ENCODE measurements at places on chromosomes 1 and 21.

DNA sequence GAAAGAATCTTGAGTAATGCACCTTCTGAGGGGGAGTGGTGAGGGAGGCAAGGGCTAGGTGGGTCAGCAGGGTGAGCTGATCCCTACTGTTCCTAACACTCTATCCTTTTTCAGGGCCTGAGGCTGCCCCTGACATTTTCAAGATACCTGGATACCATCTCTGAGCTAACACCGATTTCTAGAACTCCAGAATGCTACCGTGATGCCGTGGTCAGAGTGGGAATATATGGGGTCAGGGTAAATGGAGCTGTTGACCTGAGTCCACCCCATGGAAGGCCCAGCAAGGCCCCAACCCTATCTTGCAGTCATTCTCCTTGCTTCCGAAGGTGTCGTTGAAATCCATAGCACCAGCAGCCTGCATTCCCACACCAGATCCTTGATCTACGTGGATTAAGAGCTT lies 18.0 kb upstream of the PTPRF start:
- DNase-seq = no peak

GRCh38 chr21:35783721-35784120 lies 276.6 kb downstream of the SETD4 start:
- DNase-seq = no peak

DNA sequence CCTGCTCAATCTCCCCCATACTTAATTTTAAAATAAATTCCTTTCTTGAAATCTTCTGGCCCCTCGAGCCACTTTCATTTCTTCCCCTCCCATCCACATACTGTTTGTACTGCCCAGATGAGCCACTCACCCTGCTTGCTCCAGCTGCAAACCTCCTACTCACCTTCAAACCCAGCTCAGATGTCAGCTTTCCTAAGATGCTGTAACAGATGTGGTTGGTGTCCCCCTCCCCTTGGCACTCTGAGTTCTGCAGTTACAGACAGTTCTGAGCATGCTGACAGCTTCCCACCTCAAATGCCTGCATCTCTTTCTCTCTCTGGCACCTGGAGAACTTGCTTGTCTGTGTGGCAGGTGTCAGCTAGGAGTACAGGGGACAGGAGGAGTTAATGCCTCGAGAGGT lies 106.7 kb downstream of the PTPRU start:
- no peak for DNase-seq

- DNase-seq = no peak
These were observed 52.7 kb downstream of the TGFB2 start for GRCh38 chr1:218397752-218398339.

DNA sequence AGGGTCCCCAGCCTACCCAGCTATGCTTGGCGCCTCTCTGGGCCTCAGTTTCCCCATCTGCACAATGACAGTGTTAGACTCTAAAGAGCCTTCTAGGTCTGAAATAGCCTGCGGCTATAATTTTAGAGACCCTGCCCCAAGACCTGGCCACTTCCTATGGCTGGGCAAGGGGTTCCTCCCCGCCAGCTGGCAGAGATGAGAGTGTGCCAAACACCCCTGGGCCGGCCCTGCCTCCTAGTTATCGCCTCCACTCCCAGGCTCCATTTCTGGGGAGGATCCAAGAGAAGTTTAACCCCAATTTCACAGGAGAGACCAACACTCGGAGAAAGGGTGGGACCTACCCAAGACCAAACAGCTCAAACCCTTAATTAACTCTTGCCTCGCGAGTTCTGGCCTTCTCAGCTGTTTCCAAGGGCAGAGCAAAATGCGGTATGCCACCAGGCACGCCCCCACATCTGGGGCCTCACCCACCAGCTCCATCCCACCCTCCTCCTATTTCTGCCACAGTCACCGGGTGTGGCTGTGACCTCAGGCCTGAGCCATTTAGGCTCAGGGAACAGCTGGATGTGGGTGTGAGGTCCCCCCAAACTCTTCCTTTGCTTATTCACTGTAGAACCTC lies 35.7 kb downstream of the TTC39A start:
- no peak for DNase-seq

- no peak for DNase-seq
These were observed 28.9 kb downstream of the FAAP20 start for GRCh38 chr1:2165646-2166045.

GRCh38 chr1:220330265-220330664 lies 58.0 kb upstream of the RAB3GAP2 start:
- DNase-seq = no peak

GRCh38 chr1:41682845-41683625 lies 198.6 kb upstream of the EDN2 start:
- DNase-seq = no peak

DNA sequence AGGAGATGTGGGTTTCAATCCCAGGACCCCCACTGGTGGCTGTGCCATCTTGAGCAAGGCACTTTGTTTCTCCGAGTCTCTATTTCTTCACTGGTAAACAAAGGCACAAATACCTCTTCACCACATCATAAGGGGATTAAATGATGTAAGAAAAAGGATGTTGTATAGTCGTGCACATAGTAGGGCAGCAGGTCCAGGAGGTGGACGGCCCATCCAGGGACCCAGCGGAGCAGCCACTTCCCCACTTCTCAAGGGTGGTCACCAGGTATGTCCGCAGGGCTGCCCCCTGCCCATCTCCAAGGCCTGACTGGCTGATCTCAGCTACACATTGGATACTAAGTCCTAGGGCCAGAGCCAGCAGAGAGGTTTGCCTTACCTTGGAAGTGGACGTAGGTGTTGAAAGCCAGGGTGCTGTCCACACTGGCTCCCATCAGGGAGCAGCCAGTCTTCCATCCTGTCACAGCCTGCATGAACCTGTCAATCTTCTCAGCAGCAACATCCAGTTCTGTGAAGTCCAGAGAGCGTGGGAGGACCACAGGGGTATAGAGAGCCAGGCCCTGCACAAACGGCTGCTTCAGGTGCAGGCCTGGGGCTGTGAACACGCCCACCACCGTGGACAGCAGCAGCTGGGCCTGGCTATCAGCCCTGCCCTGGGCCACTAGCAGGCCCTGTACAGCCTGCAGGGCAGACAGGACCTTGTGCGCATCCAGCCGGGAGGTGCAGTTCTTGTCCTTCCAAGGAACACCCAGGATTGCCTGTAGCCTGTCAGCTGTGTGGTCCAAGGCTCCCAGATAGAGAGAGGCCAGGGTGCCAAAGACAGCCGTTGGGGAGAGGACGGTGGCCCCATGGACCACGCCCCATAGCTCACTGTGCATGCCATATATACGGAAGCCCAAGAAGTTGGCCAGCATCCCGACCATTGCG lies 4.0 kb downstream of the AGT start:
- DNase-seq = no peak

GRCh38 chr1:57707631-57708030 lies 283.8 kb upstream of the DAB1 start:
- no peak for DNase-seq

DNA sequence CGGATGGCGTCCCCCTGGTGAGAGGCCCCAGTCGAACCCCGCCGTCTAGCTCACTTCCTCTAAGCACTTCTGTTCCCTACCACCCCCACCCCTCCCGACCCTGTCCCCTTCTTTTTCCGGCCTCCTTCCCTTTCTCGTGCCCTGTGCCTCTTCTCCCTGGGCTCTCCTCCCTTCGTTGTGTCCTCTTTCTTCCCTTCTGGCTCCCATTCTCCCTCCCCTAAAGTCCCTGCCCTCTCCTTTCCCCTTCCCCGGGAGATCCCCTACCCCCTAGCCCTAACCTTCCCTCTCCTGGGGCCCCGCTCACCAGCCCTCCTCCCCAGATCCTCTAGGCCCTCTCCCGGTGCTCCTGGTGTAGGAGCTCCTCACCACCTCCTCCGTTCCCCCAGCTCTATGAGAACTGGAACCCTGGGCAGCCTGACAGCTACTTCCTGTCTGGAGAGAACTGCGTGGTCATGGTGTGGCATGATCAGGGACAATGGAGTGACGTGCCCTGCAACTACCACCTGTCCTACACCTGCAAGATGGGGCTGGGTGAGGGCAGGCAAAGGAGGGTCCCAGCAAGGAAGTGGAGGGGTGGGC lies 15.9 kb downstream of the BCAN start:
- no peak for DNase-seq
